ENCODE measurements at places on chromosomes 12 and 14.

DNA sequence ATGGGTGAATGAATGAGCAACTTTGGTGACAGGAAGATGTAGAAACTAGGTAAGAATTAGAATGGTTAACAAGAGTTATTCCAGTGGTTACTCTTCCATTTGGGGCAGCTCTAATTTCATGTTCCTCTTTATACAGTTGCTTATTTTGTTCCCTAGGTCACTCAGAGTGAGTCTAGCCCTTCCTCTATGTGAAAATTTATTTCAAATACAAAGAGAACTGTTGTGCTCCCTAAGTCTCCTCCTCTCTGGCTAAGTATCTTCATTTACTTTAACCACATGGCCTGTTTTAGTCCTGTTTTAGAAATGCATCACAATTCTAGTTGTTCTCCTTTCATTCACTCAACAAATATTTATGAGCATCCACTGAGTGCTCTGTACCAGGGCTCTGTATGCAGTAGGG, 51.1 kb upstream of the HIF1A start:
- DNase-seq = no peak

GRCh38 chr14:30210630-30211029, 283.0 kb upstream of the PRKD1 start:
- DNase-seq = no peak

DNA sequence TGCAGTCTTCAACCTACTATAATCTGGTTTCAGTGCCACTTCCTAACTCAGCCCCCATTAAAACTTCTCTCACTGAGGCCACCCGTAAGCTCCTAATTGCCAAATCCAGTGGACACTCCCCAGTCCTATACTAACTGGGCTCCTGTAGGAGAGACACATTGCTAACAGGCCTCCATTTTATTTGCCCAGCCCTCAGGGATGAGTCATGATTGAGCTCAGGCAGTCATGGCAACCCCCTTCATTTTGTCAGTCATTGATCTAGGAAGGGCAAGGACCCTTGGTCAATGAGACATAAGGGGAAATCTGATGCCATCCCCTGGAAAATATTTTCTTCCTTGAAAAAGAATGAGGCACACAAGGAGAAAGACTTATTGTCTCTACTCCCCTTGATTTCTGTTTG, 70.1 kb upstream of the HIF1A start:
- DNase-seq = no peak

- DNase-seq = no peak
These were observed 208.8 kb downstream of the EPS8 start for GRCh38 chr12:15580431-15580830.

DNA sequence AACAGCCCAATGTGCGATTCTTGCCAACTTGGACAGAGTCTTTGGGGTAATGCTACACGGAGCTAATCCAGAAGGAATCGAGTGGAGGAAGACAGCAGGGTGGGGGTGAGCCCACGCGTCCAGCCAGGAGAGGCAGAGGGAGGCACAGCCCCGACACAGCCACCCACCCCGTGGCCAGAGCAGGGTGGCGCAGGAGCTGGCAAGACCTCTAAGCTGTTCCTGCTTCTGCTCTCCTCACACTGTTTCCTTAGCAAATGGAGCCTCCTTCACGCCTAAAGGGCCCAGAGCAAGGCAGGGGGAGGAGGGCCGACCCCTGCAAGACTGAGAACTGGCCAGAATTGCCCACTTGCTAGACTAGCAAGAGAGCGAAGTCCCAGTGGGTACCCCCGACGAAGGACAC, 91.5 kb downstream of the FBXL14 start:
- no peak for DNase-seq

DNA sequence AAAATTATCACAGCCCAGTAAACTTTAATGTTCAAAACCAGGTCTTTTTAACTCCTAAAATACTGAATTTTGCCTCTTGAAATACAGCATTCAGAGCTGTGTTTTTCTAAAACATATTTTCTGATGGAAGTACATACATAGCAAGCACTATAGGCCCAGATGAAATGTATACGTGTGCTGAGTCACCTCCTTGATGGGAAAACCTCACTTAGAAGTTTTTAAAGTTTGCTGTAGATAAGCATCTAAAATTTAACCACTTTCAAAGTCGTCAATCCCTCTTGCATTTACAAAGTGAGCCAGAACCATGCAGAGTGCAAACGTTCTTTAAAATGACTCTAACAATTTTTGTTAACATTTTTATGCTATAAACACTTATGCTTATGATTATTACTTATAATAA, 618.8 kb downstream of the RPS29 start:
- no peak for DNase-seq

DNA sequence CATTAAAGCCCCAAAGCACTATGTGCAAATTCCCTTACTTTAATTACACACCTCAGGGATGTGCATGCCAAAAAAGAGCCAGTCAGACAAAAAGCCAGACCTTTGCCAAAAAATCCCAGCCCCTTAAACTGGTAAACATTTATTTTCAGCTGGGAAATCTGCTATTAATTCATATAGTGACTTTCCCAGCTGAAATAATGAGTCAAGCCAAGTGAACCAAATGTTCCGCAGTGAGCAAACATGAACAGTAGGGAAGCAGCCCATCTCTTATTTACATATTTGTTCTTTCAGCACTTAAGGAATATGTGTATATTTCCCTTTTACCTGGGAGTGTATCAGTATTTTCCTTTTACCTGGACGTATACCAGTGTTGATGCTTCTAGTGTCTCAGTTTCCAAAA, 44.0 kb upstream of the OTX2 start:
- DNase-seq = no peak

- DNase-seq = no peak
These were observed 19.9 kb upstream of the CTDSP2 start for GRCh38 chr12:57866308-57867019.

- DNase-seq = no peak
These were observed 216.8 kb downstream of the PPFIA2 start for GRCh38 chr12:81542065-81543010.

DNA sequence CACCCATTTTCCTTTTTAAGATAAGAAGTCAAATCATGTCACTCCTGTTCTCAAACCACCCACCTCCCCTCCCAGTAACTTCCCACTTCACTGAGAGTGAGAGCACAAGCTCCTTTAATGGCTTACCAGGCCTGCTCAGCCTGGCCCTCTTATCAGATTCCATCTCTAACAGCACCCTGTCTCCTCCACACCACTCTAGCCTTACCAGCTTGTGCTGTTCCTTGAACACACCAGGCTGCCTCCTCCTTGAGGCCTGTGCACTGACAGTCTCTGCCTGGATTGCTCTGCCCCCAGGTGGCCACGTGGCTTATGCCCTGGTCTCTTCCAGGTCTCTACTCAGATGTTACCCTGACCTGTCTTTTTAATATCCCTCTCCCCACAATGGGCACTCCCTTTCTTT, 40.1 kb upstream of the EVL start:
- no peak for DNase-seq

DNA sequence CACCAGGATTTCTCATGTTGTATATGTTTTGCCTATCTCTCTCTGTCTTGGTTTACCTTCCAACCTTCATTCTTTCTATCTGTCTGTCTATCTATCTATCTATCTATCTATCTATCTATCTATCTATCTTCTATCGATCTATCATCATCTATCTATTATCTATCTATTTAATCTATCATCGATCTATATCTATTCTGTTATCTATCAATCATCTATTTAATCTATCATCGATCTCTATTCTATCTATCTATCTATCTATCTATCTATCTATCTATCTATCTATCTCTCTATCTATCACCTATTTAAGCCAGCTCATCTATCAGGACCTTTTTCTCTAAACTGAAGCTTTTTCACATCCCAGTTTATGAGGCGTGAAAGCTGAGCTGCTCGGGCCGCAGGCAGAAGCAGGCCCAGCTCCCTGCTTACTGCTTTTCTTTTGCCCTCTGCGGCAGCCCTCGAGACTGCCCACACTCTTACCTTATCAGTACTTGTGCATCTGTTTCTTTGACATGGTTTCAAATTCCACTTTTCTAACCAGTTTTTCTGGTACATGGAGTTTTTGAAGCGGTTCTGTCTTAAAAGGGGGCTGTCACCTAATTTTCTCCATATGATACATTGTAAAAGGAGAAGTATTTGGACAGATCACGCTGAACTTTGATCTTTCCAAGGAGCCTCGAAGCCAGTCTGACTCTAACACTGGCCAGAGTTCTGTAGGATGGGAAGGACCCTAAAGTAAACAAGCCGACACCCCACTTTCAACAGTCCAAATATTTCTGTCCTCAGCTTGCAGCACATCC, 44.4 kb upstream of the GSG1 start:
- no peak for DNase-seq

GRCh38 chr14:74834692-74835392, 41.1 kb downstream of the PROX2 start:
- no peak for DNase-seq

DNA sequence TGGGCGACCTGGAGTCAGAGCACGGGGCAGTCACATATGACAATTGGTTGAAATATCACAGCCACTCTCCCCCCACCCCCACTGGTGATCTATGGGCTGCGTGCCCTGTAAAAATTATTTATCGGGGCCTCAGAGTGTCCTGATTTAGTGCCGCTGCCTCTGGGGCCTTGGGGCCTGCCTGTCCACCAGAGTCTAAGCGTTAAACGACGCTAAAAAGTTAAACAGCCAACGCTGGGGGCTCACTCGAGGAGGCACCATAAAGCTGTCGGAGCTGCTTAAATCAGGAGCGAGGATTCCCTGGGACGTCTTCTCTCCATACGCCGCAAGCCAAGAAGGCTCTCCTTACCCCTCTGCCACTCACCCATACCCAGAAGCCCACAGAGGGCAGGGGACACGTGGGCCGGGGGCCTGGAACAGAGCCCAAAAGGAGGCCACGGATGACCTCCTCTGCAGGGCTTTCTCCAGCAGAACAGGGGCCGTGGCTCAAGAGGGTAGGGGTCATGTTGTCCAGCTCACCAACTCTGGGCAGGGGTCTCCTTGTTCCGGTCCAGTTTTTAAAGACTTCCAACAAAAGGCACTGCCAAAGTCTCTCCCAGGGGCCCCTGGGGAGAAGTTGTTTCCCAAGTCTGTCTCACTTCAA, 42.2 kb downstream of the SMUG1 start:
- no peak for DNase-seq

GRCh38 chr12:1494856-1495255, 99.5 kb downstream of the FBXL14 start:
- no peak for DNase-seq
